Neural crest cell (in vitro differentiated cells): ENCODE measurements at places on chromosomes 4 and X. TPM values are rescaled to one million over a fixed set of nuclear protein-coding genes. Genes with fewer than 3 reads are reported as not detected.

The PRDM8 gene
- total RNA-seq, result 2.6 and 2.9 TPM in 2 replicates

The JCHAIN gene
- total RNA-seq, result not detected in 2 replicates

The TCEAL1 gene
- total RNA-seq, result 12.2 and 13.0 TPM in 2 replicates

The CXCL9 gene
- total RNA-seq, result not detected in 2 replicates

The OPRPN gene
- total RNA-seq, result not detected in 2 replicates

DNA sequence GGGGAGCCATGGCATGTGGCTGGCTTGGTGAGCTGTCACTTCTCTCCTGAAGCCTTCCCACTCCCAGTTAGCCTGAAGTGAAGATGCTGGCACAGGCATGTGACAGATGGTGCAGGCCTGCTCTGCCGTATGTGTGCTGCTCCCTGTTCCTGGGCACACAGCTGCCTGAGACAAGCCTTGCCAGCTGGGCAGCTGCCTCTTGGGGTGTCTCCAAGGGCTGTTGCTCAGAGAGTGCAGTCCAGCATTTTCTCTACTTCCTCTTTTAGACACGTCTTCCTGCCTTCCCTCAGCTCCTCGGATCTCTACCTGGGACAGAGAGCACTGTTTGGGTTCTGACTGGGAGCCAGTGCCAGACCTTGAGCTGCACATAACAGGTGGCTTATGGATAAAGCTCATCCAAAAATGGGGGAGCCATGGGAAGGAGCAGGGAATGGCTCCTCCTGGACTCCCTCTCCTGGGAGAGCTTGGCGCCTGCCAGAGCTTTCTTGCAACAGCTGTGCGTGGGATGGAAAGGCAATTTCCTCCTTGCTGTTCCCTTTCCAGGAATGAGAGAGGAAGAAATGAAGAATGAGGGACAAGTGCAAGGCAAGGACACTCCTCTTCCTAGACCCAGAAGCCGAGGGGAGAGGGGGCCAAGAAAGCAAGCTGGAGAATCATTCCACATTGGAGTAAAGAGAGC is 132.9 kb downstream of the MSL3 start:
- DNase-seq, result no peak

- DNase-seq, result peak; percentile 61
These were observed at the start of gene TRIM2 for GRCh38 chr4:153204247-153204671. TRIM2 (plus strand) TSS chr4:153204443; CDS start chr4:153204531, 88 bp downstream.

The BEX4 gene
- total RNA-seq, result 52.3 and 63.0 TPM in 2 replicates

The TRIML2 gene
- not detected in 2 replicates for total RNA-seq

- DNase-seq, result no peak
These were observed 179.2 kb downstream of the SLC7A11 start for GRCh38 chr4:138062929-138063328.

The PCDH7 gene
- total RNA-seq, result 6.8 and 8.0 TPM in 2 replicates

GRCh38 chr4:67549123-67549522 is 3.8 kb upstream of the CENPC start:
- no peak for DNase-seq

- no peak for DNase-seq
These were observed 17.5 kb downstream of the BRWD3 start for GRCh38 chrX:80792205-80792604.

DNA sequence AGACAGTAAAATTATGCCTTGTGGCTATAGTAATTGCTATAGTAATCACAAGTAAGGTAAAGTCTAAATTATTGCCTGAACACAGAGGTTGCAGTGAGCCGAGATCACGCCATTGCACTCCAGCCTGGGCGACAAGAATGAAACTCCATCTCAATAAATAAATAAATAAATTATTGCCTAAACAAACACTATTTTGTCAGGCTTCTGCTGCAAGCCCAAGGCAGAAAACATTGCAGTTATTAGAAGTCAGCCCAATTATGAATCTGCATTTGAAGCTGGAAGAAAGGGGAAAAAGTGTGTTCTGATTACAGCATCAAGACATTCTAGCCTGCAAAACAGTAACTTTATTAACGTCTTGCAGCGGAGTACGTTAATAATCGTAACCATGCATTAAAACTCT is 17.1 kb downstream of the HSD17B13 start:
- no peak for DNase-seq

The VEGFD gene
- 0.43 and 1.2 TPM in 2 replicates for total RNA-seq

GRCh38 chr4:35358001-35358584 is 886.2 kb downstream of the ARAP2 start:
- DNase-seq, result no peak

The PNMA6A gene
- total RNA-seq, result 9.7 and 10.4 TPM in 2 replicates

DNA sequence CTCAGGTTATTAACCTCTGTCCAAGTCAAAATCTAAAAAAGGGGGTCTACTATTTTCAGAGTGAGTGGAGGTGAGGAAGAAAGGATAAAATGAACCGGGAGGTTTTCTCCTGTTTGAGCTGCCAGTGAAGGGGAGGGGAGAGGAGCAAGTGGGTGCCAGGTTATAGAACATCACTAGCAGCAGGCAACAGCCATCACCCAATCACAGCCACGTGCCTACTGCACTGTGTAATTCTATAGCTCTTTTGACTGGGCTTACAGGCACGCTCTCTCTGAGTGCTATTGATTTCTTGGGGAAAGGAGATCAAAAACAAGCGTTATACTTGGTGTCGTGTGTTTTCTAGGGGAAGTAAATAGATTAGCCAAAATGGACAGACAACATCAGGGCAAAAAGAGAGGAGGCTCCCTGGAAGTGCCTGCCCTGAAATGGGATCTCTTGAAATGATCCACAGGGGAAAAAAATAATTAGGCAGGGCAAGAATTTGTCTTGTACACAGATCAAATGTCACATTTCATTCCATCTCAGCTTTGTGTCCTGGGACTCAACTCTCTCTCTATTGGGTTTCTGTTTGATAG is 300.5 kb upstream of the LCORL start:
- DNase-seq, result no peak

The CFAP47 gene
- 0.75 and 0.93 TPM in 2 replicates for total RNA-seq

DNA sequence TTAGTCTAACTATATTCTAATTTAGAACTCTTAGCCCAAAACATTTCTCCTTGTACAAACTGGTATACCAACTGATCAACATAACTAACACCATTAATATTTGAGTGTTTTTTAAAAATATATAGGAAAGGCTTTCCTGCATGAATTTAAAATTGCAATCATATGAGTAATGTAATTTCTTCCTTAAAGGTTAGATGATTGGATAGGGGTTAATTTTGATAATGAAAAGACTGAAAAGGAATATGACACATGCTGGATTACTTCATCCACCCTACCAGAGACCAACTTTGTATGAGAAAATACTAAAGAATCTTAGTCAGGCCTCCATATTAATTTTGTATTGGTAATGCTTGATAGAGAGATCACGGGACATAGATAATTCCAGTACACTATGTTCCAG is 25.1 kb upstream of the PLS3 start:
- DNase-seq, result no peak

The GAGE12E gene
- total RNA-seq, result not detected in 2 replicates

The NEIL3 gene
- total RNA-seq, result 18.2 and 20.6 TPM in 2 replicates

- no peak for DNase-seq
These were observed 50.4 kb downstream of the SHROOM3 start for GRCh38 chr4:76485450-76485849.

The CCDC158 gene
- not detected in 2 replicates for total RNA-seq

The RBM46 gene
- total RNA-seq, result not detected in 2 replicates

DNA sequence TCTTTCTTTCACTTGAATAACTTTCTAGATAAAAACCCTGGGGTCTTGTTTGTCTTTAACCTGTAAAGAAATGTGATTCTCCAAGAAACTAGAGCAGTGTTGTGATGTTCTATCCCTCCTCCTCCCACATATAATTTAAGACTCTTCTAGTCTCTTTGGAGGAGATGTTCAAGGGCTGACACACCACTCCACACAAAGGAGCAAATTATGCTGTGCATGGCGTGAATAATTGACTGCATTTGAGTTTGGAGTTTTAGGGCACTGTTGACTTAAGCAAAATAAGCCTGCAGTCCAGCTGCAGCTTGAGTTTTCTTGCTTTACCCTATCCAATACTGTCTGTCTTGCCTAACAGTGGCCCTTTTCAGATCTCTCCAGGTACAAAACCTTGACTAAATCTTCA is 119.7 kb downstream of the CHRDL1 start:
- no peak for DNase-seq

The GPC3 gene
- total RNA-seq, result 29.4 and 30.4 TPM in 2 replicates

- no peak for DNase-seq
These were observed 195.7 kb upstream of the IL1RAPL1 start for GRCh38 chrX:28391528-28391927.

DNA sequence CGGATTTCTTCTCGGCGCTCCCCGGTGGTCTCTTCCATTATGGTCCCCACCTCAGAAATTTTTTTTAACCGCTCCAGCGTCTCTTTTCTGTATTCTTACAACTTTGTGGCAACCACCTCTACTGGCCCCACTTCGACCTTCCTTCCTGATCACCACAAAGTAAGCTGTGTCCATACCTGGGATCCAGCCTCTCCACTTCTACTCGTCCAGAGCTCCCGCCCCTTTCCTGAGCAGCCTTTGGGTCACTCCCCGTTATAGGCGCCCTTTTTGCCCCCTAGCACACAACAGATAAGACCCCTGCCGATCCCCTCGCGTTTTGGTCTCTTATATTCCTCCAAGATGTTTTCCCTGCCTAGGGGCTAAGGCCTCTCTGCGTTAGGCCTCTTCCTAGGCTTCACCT is 557 bp downstream of the PIGG start:
- no peak for DNase-seq

The EIF2S3 gene
- 426 and 440 TPM in 2 replicates for total RNA-seq

DNA sequence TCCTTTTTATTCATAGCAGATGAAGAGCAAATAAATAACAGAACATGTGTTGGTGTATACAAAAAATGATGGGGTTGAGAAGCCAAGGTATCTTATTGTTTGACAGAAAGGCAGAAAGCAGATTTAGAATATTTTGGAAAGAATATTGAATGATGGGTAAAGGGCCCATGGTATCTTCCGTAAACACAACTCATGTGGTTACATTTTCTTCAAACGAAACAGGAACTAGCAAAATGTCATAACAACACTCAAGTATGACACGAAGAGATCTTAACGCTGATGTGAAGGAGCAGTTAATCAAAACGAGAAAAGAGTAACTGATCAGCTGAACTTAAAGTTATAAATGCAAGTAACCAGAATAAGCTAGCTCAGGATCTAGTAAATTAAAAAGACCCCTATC is 195.7 kb upstream of the GK2 start:
- no peak for DNase-seq

DNA sequence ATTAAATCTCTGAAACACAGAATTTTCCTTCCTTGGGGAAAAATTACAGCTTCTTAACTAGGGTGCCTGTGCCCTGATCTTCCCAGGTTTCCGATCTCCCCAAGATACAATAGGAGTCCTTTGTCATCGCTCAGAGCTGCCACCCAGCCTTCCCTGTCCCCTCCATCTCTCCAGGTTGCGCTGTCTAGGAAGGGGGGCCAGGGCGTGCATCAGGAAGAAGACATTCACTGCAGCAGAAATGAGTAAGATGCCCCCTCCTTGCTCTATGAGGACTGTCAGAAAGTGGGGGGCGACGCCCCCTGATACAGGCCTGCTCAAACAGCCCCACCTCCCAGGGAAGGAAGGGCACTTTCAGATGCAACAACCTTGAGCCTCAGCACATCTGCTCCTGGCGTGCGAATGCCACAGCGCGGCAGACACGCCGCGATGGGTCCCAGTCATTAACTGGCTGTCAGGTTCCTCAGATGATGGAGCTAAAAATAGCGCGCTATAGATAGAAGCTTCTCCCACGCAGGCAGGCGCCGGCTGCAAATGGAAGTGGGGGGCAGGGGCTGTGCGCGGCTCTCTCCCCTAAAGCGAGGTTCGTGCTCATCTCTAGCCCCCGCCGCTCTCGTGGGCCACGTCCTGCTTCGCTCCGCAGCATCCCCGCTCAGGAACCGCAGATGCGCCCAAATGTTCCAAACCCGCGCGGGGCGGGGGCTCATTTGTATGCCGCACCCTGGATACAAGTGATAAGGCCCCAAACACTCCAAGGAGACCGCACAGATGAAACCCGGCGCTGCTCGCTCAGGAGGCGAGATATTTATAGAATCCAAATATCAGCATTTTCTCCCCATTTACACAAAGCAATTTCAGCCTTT is 57.6 kb upstream of the LGI2 start:
- DNase-seq, result no peak

GRCh38 chrX:13110433-13111324 is 66.3 kb upstream of the FAM9C start:
- DNase-seq, result no peak

GRCh38 chrX:153319295-153320046 is 2.1 kb downstream of the PNMA6F start:
- no peak for DNase-seq

The SAGE1 gene
- not detected in 2 replicates for total RNA-seq

- DNase-seq, result peak; percentile 50
These were observed 105.1 kb downstream of the ADRA2C start for GRCh38 chr4:3871181-3871852.

- no peak for DNase-seq
These were observed 74.3 kb downstream of the NUDT10 start for GRCh38 chrX:51406688-51407519.

DNA sequence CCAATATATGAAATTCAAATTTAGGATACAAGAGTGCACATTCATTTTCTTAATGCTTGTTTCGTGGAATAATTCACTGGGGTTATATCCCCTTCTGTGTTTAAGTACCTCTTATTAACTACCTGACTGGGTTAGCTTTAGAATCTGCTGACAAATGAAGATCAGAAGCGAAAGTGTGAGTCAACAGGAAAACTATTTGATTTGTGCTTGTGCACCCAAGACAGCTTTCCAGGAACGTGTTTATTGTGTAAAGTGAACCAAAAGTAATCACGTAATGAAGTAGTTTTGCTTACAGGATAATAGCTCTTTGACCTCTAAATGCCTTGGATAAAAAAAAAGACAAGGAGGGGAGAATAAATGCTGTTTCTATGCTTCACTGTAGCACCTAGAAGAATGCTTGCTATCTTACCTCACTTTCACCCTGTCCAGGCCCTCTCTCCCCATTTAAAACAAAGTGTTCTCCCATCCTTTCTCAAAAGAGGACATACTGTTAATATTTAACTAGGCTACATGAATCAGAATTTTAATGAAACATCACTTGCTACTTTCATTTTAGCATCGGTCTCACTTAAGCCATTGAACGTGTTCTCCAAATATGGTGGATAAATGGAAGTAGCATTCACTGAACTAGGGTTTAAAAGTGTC is 141.9 kb downstream of the THOC2 start:
- DNase-seq, result no peak

GRCh38 chrX:21843179-21843578 is 3.8 kb downstream of the MBTPS2 start:
- no peak for DNase-seq

The SSX2 gene
- not detected in 2 replicates for total RNA-seq
